Globus pallidus (tissue), 1 donor: ENCODE measurements at places on chromosomes 11 and 22.
A peak's percentile ranks its signal among the peaks of the same experiment; 100 is the strongest.

DNA sequence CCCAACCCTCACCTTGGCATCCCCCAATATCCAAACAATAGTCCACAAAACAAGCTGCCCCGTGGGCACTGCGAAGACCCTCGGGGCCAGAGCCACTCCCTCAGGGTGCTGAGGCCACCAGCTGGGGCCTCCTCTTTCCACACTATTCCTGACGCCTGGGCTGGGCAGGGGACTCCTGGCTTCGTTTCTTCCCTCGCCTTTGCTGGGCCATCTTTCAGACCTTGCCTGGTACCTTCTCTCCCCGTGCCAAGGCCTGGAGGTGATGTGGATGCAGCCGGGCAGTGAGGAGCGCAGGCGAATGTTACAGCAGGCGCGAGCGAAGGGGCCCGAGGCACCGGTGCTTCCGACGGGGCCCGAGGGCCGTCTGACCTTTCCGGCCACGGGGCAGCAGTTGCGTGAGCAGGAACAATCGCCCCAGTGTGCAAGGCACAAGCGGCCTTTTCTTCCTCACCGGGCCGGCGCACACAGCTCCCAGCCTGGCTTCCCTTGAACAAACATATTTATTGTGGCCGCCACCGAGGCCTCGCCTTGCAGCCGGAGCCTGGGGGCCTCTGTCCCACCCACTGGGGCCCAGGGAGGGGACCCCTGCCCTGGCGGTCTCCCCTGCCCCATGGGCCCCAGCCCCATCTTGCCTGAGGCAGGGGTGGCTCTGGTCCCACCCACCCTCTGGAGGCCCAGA lies 32.6 kb upstream of the KCNQ1OT1 start:
- peak; percentile 90 for DNase-seq

- DNase-seq, result no peak
Measured at GRCh38 chr11:115207166-115207591, 297.0 kb downstream of the CADM1 start.

DNA sequence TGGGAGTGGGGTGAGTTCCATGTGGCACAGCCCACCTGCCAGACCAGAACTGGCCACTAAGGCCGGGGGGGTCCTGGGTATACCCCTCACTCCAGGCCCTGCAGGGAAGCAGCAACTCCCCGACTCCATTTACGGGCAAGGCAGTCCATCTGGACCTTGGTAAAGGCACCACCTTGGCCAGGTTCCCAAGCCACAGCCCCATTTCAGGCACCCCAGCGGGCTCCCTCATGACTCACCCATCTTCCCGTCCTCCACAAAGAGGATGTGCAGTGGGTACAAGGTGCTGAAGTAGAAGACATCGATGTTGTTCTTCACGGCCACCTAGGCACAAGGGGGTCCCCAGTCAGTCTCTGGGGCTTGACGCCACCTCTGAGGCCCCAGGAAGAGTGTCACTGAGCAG lies 15.7 kb upstream of the RASL10A start:
- DNase-seq, result no peak

- DNase-seq, result peak; percentile 16
Measured at GRCh38 chr22:44968736-44969135, 41.1 kb downstream of the PHF21B start.

DNA sequence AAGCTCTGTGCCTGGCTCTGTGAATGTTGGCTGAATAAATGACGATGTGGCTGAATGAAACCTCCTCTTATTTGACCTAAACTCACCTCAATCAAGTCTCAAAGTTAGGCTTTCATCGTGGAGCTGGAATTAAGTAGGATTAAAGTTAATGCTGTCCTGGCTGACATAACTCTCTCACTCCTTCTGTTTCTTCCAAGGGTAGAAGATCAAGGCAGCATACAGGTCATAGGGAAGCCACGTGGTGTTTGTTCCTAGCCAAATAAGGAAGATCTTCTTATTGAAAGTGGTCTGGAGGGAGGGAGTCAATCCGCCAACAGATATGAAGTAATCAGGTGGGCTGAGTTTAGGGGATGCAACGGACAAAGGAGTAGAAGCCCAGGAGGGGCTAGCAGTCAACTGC lies 59.5 kb downstream of the TRIM29 start:
- no peak for DNase-seq

- no peak for DNase-seq
Measured at GRCh38 chr22:40517631-40518030, 118.9 kb downstream of the MRTFA start.

- no peak for DNase-seq
Measured at GRCh38 chr22:48564995-48565394, 1262.7 kb downstream of the BRD1 start.
